ENCODE measurements at places on chromosomes 5 and 9.

GRCh38 chr9:81508476-81508875, 180.9 kb downstream of the TLE1 start:
- DNase-seq: no peak

- DNase-seq: no peak
Measured at GRCh38 chr5:115626445-115626823, 598 bp upstream of the TMED7 start.

DNA sequence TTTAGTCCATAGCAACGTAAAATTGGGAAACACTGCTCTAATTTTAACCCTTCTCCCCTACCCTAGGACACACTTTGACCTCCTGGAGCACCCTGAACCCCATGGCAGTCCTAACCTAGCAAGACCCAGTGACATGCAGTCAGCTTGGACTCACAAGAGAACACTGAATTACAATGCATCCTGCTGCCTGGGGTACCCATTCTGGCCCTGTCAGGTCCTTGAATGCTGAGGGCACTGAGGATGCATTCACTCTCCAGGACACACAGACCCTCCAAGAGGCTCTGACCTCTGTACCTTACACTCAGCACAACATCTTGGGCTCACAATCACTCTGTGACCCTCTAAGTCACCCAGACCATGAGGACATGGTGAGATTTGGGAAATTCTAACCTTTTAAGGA, 1.8 kb upstream of the PROP1 start:
- DNase-seq: no peak

DNA sequence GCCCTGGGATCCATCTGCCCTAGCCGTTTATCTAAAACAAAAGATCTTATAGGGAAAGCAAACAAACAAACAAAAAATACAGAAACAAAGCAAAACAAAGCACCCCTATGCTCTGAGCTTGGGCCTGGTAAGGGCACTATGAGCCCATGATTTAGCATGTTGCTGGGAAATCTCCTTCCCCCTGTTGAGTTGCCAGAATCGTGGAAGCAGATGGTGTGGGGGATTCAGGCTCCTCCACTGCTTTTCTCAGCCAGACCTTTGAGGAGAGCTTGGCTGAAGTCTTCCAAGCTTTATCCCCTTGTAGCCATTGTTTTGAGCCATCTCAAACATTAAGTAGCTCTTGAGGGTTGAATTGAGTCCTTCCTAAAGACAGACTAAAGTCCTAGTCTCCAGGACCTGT, 29.9 kb downstream of the TMC1 start:
- no peak for DNase-seq

GRCh38 chr5:174900240-174900865, 176.0 kb downstream of the MSX2 start:
- DNase-seq: no peak

DNA sequence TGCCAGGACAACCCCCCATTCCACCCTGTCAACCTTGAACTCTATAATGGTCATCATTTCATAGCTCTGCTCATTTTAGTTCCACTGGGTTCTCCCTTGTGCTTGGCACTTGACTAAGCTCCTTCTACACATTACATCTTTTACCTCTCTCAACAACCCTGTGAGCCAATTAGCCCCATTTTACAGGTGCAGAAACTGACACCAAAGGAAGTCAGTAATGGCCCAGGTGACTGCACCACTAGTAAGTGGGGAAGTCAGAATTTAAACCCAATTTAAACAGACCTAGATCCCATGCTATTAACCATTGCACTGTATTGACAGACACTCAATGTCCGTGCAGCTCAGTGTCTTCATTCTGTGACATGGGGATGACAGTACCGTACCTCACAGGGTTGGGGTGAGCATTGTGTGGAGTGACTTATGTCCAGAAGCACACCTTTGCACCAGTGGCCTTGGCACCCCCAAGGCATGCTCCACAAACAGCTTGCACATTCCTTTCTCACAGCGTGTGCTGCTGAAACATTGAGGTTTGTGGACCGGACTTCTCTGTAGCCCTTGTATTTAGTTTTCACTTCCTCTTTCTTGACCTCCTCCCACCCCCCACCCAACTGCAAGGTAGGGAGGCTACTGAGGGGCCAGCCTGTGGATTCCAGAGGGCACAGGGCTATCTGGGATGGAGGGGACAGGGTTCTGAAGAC, 23.1 kb downstream of the IRF1 start:
- DNase-seq: no peak

- DNase-seq: peak; percentile 50
Measured at GRCh38 chr5:39266442-39266841, 47.1 kb upstream of the FYB1 start.

DNA sequence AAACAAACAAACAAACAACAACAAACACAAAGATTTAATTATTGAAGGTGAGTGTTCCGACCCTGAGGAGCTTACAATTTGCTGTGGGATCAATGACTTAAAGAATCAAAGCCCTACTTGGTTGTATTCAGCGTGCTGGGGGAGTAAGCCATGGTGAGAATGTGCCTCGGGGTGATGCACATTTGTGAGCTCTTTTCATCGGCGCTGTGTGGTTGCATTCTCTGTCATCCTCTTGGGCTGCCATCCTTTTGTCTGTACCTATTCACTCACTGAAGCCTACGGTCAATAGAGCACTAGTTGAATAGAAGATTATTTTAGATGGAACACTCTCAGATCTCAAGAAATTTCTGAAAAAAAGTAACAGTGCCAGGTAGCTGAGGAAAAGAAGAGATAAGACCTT, 203.9 kb downstream of the CTNND2 start:
- no peak for DNase-seq

- DNase-seq: no peak
Measured at GRCh38 chr5:135596157-135596763, 17.5 kb upstream of the CXCL14 start.

- DNase-seq: no peak
Measured at GRCh38 chr5:132392411-132392810, 22.9 kb downstream of the SLC22A5 start.

DNA sequence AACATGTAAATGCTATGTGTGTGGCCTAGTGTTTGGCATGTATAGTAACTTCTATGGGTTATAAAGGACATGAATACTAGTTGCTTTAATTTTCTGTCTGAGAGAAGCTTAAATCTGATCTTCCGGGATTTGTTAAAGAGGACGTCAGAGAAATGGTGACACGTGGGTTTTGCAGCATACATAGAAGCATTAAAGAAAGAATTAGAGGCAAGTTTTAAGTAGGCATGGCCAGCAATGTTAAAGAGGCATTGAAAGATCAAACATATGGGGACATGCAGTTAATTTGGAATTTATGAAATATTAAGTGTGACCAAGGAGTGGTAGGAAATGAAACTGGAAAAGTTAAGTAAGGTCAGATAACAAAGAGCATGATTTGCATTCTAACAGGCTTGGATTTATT, 311.4 kb upstream of the RIOK2 start:
- no peak for DNase-seq

DNA sequence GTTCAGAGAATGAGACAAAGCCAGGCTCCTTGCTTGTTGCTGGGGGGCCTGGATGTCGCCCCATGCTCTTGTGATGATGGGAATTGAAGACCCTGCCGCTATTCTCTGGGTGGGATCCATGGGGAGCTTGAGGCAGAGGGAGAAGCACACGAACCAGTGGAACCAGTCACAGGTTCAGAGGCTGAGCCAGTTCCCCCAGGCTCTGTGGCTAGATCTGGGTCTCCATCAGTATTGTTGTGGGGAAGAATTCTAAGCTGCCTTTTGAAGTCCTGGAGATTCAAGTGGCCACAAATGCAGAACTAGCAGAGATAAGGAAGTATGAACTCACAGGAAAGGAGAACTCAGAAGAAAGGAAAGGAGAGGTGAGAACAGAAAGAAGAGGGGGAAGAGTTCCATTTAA, 219.4 kb downstream of the MSX2 start:
- DNase-seq: no peak

DNA sequence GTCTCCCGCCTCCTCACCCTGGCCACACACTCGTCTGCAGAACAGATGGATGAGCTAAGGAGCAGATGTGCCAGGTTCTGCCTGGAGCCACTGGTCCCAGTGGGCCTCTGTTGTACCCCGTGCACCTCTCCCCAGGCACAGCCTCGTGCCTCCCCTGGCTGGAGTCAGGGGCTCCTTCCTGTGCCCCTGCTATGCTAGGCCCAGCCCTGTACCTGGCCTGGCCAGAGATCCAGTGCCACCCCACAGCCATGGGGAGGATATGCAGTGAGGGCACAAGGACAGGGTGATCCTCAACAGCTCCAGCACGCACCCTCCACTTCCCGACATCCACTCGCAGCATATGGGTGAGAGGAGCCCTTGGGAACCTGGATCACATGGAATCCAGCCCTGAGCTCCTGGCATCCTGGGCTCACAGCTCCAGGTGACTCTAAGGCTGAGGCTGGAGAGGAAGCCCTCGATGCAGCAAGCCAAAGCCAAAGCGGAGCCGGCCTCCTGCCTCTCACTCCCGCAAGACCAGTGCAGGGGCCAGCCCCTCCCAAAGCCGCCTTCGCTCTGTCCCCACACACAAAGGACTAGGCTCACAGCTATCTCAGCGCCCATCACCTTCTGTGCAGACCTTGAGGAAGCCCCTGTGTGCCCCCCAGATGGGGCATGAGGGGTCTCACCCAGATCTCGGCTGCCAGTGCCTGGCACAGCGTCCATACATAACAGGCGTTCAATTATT, 23.7 kb upstream of the ADAMTS2 start:
- no peak for DNase-seq

DNA sequence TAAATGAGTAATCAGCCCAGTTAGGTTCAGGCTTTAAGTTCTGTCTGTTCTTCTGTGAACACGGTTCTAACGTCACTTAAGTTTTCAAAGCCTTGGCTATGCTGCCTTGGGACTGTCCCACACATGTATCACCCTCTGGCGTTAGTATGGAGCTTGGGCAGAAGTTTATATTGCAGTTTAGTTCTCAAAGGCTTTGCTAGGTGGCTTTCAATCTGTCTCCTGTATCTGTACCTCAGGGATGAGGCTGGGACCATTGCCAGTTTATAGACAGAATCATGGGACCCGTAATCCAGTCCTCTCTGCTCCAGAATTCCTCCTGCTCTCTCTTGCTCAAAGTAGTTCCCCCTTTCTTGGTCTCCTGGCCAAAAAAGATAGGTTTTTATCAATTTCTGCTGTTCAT, 12.1 kb downstream of the C9orf40 start:
- no peak for DNase-seq

- no peak for DNase-seq
Measured at GRCh38 chr5:156394642-156395305, 67.8 kb downstream of the SGCD start.

- no peak for DNase-seq
Measured at GRCh38 chr5:12870872-12871539, 966.8 kb upstream of the CTNND2 start.

- no peak for DNase-seq
Measured at GRCh38 chr9:122121931-122122330, 28.8 kb upstream of the TTLL11 start.

Measured in HL-60 (cell line).